Stimulated activated CD4-positive, alpha-beta T cell treated with anti-CD3 and anti-CD28 coated beads, Interleukin-15, amount 100 ng/mL, for 1 hour (primary cell): ENCODE measurements at places on chromosomes 16 and 17.
A peak's percentile ranks its signal among the peaks of the same experiment; 100 is the strongest.

GRCh38 chr17:1746975-1747543, 4.4 kb downstream of the SERPINF2 start:
- DNase-seq = no peak

DNA sequence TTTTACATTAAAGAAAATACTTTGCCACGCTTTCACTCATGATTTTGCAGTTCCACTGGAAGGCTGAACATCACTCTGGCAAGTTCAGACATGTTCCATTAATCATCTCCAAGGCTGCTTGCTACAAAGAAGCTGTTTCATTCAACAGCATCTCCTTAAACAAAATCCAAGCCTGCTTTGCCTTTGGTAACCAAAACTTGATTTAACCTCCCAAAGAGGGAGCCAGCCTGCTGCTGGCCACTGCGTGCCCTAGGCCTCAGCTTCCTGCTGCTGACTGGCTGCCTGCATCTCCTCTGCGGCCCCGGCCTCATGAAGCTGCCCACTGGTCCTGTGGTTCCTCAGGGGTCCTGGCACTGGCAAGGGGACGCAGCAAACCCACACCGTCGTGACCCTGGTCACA, 31.8 kb downstream of the ANKRD11 start:
- DNase-seq = no peak

- no peak for DNase-seq
Measured at GRCh38 chr17:39757176-39757662, 19.5 kb downstream of the GRB7 start.

DNA sequence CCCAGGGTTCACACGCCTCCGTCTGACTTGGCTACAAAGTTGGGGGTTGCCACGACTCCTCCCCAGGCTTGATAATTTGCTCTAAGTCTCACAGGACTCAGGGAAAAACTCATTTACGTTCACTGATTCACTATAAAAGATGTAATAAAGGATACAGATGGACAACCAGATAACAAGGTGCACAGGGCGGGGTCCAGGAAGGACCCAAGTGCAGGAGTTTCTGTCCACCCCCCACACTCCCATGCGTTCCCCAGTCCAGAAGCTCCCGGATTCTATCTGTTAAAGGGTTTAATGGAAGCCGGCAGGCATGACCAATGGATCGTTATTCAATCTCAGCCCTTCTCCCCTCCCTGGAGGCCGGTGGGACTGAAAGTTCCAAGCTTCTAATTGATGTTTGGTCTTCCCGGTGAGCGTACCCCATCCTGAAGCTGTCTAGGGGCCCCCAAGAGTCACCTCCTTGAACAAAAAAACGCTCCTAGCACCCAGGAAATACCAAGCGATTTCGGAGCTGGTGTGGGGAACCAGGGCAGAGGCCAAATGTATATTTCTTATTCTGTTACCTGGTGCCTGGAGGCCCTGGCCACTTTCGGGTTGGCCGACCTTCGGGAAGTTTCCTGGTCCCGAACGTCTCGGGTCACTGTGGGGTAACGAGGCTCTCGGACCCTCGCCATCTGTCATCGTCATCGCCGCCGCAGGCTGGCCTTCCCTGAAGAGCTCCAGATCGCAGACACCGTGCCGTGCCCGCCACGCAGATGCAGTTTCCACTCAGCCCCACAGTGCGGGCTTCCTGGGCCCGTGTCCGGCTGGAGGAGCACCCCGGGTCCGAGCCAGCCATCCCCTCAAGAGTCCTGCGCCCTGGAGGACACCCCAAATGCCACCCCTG, 13.5 kb upstream of the METRNL start:
- no peak for DNase-seq

DNA sequence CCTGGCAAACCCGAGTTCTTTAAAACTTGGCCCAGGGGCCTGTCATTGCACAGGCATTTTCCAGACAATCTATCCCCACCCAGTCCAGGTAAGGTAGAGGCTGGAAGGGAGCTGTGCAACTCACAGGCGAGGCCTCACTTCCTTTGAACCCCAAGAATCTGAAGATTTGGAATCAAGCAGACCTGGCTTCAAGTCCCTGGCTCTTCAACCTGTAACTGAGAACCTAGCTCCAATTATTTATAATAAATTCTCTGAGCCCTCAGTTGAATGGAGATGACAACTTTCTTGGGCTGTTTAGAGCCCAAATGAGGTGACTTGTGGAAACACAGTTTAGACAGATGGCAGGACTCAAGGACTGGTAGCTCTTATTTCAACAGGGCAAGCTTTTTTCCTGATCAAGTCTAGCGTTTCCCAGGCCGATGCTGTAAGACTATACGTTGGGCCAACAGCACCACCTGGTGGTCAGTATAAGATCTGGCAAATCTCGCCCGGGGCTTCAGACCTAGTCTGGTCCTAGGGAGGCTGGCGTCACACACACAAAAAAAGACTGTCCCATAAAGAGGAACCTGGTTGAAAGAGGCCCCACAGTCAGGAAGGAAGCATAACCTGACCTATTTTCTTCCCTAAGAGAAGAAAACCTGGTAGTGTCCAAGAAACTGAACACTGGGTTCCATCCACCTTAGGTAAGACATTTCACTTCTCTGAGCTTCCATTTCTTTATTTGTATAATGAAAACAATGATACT, 117.9 kb downstream of the C17orf67 start:
- DNase-seq = peak; percentile 48

GRCh38 chr16:68332411-68333121, 21.7 kb downstream of the PRMT7 start:
- no peak for DNase-seq
